ENCODE measurements at places on chromosomes 16 and 17.

- no peak for DNase-seq
These were observed 271.1 kb upstream of the CDH11 start for GRCh38 chr16:65392806-65393565.

GRCh38 chr17:71313866-71314265 lies 807.0 kb upstream of the SOX9 start:
- no peak for DNase-seq

DNA sequence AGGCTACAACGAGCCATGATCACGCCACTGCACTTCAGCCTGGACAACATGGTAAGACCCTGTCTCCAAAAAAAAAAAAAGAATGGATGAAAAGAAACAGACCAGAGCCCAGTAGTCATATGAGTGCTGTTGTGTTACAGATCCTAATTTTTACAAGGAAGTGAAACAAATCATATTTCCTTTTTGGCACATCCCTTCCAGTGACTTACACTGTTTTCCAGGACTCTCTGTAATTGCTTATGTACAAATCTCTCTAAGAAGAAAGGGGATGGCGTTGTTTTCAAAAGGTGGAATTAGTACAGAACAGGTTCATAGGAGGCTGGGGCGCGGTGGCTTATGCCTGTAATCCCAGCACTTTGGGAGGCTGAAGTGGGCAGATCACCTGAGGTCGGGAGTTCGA lies 19.8 kb upstream of the ZNF594 start:
- no peak for DNase-seq

DNA sequence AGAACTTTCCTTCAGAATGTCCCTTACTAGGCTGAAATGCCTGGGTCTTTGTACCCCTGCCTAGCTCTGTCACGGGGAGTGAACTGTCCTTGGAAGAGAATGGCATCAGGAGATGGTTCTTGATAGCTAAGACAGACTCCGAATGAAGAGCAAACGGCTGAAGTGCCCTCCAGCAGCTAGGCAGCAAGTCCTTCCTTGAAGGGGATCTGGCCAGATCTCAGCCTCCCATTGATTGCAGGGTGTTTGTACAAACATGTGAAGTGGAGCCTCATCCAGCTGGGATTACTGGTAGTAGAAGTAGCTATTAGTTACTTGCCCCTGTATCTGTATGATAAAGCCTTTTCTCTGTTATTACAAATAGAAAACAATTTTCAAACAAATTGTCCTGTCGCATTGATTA lies 30.9 kb downstream of the LRRC36 start:
- no peak for DNase-seq

- no peak for DNase-seq
These were observed 2.4 kb downstream of the MEAK7 start for GRCh38 chr16:84502075-84502474.

DNA sequence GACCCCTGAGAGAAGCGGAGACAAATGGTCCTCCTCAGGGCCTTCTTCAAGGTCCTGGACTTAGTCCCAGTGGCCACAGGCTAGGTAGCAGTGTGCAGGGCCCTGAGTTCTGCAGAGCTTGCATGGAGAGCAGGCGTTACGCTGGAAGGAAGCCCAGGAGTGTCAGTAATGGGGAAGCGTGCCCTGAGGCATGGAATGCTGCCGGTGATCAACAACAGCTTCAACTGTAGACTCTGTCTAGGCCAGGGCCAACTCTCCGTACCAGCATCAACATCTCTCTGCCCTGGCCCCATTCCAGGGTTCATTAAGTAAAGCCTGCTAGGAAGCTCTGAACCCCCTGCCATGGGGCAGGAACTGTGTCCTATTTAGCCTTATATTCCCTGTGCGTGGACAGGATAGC lies 568 bp upstream of the TNK1 start:
- no peak for DNase-seq

- no peak for DNase-seq
These were observed 9.8 kb downstream of the SLC12A3 start for GRCh38 chr16:56874800-56875199.

- DNase-seq, result peak; percentile 34
These were observed 1.0 kb downstream of the HOXB8 start for GRCh38 chr17:48613862-48614694.

DNA sequence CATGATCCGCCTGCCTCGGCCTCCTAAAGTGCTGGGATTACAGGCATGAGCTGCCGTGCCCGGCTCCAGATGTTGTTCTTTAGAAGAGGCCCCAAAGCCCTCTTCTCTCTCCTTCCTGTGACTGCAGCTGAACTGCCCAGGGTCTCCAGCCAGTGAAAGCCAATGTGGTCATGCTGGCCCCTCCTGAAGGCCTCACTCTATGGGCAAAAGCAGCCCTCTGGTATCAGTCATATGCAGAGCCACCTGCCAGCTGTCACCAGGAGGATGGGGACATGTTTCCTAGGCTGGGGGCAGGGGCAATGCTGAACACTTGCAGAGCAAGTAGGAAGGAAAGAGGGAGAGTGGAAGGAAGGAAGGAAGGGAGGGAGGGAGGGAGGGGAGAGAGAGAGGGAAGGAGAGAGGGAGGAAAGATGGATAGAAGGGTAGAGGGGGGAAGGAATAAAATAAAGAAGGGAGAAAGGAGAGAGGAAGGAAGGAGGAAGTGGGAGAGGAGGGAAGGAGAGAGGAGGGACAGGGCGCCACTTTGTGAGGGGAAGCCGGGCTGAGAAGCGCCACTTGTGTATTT lies 36.0 kb downstream of the SOCS3 start:
- no peak for DNase-seq

- no peak for DNase-seq
These were observed 305.7 kb upstream of the XYLT1 start for GRCh38 chr16:17776465-17776864.

DNA sequence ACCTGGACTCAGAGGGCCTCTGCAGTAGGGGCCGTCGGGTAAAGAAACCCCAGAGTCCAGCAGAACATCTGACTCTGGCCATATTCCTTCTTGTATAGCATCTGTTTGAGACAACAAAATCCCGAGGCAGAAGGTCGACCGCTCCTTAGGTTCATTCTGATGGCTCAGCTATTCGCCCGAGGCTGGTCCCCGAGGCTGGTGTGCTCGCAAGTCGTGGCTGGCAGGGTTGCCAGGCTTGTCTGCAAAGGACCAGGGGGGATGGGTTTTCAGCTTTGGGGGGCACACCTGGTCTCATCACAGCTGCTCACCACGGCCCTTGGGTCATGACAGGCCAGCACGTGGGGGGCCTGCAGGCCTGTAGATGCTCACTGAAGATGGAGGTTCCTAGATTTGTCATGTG lies 119.1 kb downstream of the BANP start:
- no peak for DNase-seq

GRCh38 chr17:43431714-43432523 lies 33.1 kb downstream of the ARL4D start:
- DNase-seq, result no peak

DNA sequence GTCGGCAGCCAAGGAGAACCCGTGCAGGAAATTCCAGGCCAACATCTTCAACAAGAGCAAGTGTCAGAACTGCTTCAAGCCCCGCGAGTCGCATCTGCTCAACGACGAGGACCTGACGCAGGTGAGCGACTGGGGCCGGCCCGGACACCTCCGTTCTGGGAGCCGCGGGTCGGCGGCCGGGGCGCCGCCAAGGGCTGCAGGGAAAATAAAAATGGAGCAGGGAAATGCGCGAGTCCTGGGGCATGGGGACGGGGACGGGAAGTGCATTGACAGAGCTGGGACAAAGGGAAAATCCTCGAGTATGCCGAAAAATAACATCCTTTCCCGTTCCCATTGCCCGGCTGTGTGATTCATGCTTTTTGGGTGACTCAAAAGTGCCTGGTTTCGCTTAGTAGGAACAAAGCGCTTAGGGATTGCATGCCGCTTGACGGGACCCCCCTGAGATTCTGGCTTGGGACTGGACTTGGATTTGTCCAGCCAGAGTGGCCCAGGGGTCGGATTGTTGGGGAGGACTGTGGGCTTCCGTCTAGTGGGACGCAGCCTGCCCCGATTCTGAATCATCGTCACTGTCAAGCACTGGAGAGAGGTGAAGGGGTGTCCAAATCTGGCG lies 699 bp downstream of the MPRIP start:
- DNase-seq, result peak; percentile 17

- no peak for DNase-seq
These were observed 706.5 kb downstream of the KCNJ2 start for GRCh38 chr17:70875729-70876310.

DNA sequence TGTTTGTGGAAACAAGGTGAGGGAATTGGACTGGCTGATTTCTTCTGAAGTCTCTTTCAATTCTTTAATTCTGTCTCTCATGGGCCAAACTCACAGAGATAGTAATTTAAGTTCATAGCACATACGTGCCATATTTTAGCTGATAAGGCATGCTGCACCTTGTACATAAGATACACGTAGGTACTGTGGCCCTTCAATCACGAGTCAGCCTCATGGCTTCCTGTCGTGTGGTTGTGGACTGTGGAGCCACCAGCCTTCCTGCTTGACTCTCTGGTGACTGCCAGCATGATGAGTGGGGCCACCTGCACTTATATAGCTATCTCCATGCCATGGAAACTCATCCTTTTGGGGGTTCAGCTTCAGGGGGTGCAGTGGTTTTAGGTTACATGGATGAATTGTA lies 25.1 kb downstream of the KSR1 start:
- peak; percentile 82 for DNase-seq

GRCh38 chr16:21523411-21524067 lies 75.8 kb upstream of the METTL9 start:
- no peak for DNase-seq

GRCh38 chr16:55658898-55659420 lies 3.2 kb downstream of the SLC6A2 start:
- no peak for DNase-seq

- DNase-seq, result no peak
These were observed 72.8 kb upstream of the C16orf82 start for GRCh38 chr16:26993963-26994362.

GRCh38 chr17:67531291-67531690 lies 154.2 kb downstream of the PITPNC1 start:
- DNase-seq, result no peak

GRCh38 chr16:60792437-60792836 lies 1243.8 kb downstream of the CDH8 start:
- no peak for DNase-seq

DNA sequence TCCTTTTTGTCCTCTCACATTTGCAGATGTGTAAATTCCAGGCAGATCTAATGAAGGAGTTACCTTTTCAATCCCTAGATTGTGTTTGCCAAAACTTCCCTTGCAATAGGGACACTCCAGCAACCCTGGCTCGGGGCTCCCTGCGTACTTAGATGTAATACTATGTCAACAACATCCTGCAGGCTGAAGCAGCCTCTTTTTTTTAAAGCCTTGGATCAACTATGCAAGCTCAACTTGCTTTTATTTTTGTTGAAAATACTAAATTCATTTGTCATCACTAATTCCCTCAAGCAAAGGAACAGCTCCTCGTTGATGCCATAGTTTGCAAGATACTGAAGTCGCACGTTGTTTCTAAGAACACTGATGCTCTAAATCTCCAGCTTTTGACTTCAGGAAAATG lies 59.1 kb downstream of the GRIN2A start:
- no peak for DNase-seq

DNA sequence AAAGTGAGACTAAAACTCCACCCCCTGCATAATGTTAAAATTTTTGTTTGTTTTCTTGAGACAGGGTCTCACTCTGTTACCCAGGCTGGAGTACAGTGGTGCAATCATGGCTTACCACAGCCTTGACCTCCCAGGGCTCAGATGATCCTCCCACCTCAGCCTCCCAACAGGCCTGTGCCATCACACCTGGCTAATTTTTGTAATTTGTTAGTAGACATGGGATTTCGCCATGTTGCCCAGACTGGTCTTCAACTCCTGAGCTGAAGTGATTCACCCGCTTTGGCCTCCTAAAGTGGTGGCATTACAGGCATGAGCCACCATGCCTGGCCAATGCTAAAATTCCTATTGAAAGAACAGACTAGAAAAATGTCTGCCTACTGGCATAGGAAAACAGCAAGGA lies 103.8 kb downstream of the TRIM37 start:
- no peak for DNase-seq

GRCh38 chr17:43463241-43463640 lies 20.5 kb upstream of the DHX8 start:
- no peak for DNase-seq

- DNase-seq, result no peak
These were observed 14.2 kb upstream of the CD300A start for GRCh38 chr17:74452033-74452840.

DNA sequence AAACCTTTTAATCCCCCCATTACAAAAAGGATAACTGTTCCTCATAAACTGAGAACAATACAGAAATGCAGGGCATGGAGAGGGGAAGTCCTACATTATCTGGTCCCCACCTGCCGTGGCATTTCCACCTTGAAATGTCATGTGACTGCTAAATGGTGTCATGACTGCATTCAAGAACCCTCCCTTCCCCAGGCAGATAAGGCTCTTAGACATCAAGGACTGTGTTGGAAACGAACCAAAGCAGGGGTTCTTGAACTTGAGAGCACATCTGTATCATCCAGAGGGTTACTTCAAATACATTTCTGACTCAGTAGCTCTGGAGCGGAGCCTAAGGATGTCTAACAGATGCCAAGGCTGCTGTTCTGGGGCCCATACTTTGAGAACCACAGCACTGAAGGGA lies 18.4 kb downstream of the CMTM3 start:
- DNase-seq, result no peak

- DNase-seq, result no peak
These were observed 5.0 kb upstream of the HOXB9 start for GRCh38 chr17:48630925-48631692.

DNA sequence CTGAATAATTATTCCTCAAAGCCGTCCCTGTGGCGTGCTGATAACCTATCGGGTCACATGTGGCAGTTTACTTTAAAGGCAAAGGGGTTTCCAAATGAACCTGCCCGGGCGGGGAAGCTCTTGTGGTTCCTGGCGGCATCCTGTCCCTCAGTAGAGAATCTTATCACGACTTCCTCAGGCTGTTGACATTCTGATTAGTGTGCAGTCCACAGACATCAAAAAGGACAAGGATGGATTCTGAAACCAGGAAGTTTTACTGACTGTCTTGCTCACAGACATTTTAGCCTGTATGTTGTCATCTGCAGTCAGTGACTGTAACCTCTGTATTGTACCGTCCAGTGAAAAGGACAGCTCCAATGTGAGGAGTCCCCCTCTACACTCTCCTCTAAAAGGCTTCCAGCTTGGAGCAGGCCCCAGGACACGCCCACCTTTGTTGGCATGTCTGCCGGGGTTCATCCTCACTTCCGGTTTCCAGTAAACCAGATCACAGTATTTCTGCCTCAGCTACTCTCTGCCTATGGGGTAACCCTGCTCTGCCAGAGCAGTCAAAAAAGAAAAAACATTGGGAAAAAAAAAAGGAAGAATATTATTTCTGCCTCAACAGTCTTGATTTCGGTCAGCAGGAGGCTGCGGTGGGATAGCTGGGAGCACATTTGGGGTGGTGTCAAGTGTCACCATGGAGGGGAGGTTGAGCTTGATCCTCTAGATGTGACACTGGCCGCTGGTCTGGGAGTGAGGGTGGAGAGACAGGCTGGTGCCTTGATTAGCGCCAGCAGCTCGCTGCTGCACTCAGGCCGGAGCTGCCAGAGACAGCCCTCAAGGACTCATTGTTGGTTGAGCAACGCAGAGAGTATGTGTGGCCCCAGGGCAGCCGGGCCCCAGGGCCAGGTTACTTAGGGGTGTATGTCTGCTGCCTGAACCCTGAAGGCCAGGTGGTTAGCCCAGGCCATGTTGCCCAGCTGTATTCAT lies 89.0 kb upstream of the DNAH17 start:
- peak; percentile 78 for DNase-seq
